Activated CD8-positive, alpha-beta memory T cell treated with anti-CD3 and anti-CD28 coated beads for 1 hour (primary cell): ENCODE measurements at places on chromosomes 4 and X.

DNA sequence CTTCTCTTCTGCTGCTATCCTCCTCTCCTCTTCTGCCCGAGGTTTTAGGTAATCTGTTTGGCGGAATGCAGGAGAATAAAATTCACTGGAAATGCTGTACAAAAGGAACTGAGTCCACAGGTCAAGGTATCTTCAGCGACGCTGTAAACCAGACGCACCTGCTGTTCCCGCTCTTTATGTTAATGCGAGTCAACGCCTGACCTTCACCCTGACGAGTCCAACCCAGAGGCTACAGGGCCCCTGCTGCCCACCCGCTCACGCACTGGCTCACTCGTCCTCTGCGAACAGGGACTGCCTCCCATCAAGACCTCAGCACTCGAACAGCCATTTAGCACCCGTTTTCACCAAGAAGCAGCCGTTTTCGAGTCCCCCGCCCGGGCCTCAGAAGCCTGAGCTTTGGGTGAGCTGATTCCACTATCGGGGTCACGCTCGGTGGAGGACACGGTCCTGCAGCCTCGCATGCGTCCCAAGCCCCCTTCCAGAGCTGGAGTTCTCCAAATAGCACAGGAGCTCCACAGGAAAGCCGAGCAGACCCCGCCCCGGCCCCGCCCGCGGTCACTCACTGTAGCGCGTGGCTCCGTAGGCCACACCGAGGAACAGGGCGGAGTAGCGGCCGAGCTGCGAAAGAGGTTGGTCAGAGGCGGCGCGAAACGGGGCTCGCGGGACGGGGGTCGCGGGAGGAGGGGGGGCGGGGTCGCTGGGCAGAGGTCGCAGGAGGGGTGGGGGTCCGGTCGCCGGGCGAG is 556 bp downstream of the ATP5ME start:
- DNase-seq: no peak

- no peak for DNase-seq
These were observed 30.6 kb downstream of the WWC2 start for GRCh38 chr4:183129675-183130074.

GRCh38 chr4:98864560-98864959 is 64.4 kb downstream of the EIF4E start:
- no peak for DNase-seq

DNA sequence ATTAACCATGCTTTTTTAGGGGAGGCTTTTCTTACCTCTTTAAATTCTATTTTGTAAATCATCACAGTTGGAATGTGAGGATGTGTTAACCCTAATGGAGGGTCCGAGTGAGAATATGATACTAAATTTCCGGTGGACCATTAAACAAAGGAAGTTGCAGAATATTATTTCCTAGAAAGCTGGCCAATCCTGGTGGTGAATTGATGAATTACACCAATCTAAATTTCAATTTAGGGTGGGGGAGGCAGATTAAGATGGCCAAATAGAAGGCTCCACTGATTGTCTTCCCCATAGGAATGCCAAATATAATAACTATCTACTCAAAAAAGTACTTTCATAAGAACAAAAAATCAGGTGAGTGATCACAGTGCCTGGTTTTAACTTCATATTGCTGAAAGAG is 1045.6 kb downstream of the GLUD2 start:
- DNase-seq: no peak

GRCh38 chrX:13923845-13924244 is 105.8 kb downstream of the GEMIN8 start:
- DNase-seq: no peak

GRCh38 chr4:152039691-152040090 is 278.9 kb upstream of the GATB start:
- DNase-seq: no peak

DNA sequence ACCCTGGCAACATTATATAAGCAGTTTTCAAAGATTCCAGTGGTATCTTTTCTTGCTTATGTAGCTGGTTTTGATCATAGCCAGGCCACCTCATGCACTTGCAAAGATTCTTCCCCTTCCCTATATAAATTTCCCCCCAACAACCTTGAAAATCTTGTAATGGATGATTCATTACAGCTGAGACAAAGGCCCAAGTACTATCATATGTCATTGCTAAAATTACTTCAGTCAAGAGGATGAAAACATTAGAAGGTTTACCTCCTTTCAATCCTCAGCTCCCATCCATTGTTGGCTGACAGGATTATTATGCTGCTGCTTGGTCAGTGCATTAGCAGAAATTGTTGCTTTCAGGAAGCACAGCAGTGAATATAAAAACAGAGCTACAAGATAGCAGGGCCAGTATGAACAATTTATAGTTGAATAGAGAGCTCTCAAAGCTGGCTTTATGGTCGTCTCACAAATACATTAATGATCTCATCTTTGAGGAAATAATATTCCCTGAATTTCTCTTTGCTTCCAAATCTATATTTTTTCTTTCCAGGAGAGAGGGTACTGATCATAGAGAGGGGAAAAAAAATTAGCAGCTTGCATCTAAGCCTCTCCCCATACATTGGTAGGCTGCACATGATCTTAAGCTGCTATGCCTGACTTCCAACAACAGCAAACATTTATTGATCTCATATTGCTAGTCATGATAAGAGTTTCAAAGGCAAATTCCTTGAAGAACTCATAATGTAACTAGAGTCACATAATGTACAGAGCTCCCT is 7.7 kb upstream of the ARHGEF38 start:
- no peak for DNase-seq

- DNase-seq: no peak
These were observed 1101.7 kb upstream of the INTU start for GRCh38 chr4:126530996-126531585.

GRCh38 chr4:141652161-141652778 is 15.9 kb downstream of the IL15 start:
- DNase-seq: no peak

GRCh38 chr4:186839122-186840037 is 115.7 kb upstream of the FAT1 start:
- DNase-seq: no peak
